ENCODE measurements at places on chromosomes 2 and 18.

DNA sequence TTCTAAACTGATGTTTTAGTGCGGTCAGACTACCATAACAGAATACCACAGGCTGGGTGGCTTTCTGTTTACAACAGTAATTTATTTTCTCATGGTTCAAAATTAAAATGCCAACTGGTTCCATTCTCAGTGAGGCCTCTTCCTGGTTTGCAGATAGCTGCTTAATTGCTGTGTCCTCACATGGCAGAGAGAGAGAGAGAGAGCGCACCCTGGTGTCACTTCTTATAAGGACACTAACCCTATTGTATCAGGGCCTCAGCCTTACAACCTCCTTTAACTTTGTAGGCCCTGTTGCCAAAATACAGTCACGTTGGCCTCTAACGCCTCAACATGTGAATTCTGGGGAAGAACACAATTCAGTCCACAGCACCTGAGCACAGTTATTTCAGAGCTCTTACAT lies 37.5 kb upstream of the ZNF385B start:
- DNase-seq: no peak

- DNase-seq: no peak
Measured at GRCh38 chr2:216634370-216635148, 1.3 kb downstream of the IGFBP2 start.

- no peak for DNase-seq
Measured at GRCh38 chr18:5890331-5891183, 4.8 kb downstream of the TMEM200C start.

- DNase-seq: no peak
Measured at GRCh38 chr2:70985283-70985688, 6.9 kb downstream of the ANKRD53 start.

DNA sequence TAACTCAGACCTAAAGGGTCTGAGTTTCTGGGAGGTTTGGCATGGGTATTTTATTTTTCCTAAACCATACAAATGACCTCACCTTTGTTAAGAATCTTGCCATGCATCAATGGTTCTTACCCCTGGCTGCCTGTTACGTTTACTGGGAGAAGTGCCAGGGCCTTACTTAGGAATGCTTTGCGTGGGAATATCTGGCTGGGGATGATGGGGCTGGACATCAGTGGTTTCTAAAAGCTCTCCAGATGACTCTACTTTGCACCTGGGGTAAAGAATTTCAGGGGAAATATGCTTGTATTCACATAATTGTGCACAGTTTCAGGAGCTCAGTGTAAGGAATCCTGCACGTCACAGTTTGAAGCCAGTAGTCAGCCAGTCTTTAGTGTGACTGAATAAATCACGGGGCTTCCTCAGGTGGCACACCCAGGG lies 18.2 kb upstream of the DAW1 start:
- no peak for DNase-seq

DNA sequence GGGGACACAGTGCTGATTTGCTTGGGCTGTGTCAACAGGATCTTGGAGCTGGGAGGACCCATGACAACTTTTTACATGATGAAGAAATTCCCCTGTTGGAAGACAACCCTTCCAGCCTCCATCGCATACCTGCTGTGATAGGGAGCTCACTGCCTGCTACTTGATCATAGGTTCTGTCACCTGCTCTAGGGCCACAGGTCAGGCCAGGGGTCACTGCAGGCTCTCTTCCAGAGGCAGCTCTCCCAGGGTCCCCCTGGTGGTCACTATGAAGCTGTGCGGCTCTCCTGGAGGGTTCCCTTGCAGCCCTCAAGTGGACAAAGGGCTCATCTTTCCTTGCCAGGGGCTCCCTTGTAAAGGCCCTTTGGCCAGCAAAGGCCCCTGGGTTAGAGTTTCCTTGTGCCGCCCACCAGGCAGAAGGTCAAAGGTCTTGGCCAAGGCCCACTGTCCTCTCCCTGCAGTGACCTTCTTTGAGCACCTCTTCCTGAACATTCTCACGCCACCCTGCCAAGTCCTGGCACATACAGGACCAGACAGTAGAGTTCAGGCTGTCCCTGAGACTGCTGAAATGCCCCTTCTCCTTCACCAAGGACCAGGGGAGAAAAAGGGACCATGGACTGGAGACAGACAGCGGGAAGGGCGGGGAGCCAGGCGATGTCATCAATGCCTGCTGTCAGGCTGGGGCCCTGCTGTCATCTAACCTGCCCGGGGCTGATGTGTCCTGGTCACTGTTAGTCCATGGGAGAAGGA lies 345.1 kb downstream of the DYSF start:
- peak; percentile 18 for DNase-seq

DNA sequence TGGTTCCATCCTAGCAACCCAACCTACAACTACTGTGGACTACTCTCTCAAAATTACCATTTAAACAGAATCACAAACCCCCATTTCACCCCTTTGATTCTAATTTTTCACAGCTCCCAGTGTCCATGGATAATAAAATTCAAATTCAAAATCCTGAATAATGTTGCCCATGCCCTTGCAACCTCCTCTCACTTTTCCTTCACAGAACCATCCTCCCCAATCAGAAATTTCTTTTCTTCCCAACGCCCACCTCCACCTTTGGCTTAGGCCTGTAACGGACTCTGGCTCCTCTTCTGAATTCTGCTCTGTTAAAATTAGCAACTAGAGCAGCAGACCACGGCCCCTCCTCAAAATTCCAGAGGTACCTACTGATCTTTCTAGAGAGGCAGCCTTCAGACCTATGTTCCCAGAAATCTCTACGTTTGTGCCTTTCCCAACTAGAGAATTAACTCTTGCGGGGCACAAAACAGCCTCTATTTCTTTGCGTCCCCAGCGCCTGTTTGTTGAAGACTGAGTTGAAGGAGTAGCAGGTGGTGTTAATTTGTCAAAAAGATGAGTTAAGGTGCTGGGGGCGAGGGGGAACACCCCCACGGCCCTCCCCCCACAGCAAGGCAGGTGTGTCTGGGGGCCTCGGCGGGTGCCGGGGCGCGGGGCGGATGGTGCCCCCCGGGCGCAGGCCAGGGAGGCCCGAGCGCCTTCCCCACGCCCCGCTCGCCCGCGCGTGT lies 428 bp upstream of the MAP3K20 start:
- DNase-seq: no peak

DNA sequence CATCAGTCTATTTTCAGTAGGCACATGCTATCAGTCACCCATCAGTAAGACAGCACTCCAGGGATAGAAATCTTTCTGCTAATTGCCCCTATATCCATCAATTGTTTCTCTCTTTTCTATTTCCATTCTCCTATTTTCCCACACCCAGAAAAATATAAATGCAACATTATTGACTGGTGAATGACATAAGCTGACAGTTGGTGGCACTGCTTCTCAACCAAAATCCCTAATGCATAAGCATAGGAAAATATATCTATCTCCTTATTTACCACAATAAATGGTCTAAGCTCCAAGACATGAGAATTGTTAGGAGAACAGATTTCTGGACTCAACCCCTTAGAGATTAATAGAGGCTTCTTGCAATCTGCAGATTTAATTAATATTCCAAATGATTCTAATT lies 64.0 kb upstream of the REG3A start:
- peak; percentile 1 for DNase-seq

- DNase-seq: no peak
Measured at GRCh38 chr2:218448934-218449333, 30.0 kb downstream of the VIL1 start.

- no peak for DNase-seq
Measured at GRCh38 chr2:174728096-174728495, 36.2 kb downstream of the CHRNA1 start.

DNA sequence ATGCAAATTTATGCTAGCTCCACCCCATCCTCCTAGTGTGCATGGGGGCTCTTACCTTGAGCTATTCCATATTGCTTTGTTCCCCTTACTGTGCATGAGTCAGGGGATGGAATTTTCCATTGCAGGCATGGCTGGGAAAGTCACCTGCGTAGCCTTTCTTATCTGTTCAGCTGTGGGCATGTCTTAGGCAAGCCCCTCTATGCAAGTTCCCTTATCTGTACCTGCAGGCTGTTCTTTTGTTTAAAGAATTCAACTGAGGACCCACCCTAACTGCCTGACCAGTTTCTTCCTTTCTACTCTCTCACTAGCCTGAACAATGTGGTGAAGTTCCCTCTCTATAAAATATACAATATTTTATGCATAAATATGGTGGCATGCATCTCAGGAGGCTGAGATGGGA lies 54.2 kb upstream of the CDCA7 start:
- no peak for DNase-seq

DNA sequence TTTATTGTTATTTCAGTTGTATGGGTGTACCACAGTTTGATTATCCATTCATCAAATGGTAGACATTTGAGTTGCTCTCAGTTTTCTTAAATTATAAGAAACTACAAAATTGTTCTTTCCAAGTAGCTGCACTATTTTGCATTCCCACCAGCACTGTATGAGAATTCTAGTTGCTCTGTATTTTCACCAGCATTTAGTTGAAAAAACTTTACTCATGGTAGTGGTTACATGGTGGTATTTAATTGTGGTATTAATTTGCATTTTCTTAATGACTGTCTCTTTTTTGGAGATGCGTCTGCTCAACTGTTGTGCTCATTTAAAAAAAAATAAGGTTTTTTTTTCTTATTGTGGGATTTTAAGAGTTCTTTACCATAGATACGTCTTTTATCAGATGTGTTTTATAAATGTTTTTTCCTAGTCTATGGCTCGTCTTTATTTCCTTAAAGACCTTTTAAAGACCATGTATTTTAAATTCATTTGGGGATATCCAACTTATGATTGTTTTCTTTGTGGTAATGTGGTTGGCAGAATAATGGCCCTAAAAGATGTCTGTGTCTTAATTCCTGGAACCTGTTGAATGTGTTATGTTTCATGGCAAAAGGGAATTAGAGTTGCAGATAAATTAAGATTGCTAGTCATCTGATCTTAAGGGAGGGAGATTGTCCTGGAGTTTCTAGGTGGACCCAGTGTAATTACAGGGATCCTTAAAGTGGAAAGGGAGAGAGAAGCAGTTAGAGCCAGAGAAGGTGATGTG lies 37.4 kb downstream of the UBE2F start:
- DNase-seq: no peak

- no peak for DNase-seq
Measured at GRCh38 chr2:61834893-61835292, 19.0 kb downstream of the FAM161A start.

GRCh38 chr2:41572154-41572553 lies 475.7 kb upstream of the PKDCC start:
- DNase-seq: no peak

DNA sequence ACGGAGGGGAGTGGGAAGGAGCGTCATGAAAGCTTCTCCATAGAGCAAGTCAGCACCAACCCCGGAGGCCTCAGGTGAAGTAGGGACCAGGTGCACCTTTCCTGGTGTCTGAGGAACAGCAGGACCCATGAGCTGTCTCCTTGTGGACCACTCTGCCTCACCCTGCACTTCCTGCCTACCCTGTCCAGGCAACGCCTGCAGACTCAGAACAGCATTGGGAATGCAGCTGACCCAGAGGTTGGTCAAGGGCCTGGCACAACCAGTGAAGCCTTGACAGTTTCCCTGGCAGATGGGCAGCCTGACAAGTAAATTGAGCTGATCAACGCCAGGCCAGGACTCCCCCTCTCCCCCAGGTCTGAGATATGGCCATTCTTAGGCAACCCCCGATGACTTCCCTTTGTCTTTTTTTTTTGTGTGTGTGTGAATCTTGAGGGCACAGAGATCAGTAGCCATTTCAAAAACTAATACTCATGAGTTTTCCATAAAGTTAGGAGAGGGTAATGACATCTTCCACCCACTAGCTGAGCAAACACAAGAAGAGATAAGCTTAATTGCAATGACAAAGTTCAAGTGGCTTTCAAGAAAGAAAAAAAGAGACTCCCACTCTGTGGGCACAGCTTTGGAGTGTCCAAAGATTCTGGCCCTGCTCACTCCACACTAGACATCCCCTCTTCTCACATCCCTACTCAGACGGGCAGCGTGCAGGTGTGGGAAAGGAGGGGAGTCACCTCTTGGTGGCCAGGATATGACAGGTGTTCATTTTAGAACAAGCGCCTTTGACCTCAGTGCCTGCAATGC lies 3.5 kb upstream of the FABP1 start:
- DNase-seq: no peak

DNA sequence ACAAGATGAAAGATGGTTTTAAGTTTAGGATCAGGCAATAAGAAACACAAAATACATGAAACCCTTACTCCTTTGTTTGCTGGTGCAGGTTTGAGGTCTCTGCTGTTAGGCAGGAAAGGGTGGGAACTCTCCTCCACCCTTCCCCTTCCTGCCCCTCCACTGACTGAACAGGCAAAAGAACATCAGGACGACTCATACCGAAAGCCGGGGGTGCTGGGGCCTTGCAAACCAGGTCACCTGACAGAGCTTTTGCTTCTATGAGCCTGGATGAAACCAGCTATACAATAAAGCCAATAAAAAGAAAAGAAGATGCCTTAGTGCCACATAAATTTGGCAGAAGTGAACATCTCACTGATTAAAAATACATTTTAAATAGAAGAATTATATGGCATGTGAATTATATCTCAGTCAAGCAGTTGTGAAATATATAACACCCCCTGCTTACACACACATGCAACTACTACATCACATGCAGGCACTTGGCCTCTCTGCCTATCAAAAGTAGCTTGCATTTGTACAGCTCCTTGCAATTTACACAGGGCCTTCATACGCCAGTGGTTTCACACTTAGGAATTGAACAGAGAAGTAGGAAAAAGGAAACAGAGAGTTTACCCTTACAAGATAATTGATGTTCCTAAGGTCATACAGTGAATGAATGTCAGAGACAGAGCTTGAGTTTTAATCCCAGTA lies 215.1 kb upstream of the TRIB2 start:
- no peak for DNase-seq

DNA sequence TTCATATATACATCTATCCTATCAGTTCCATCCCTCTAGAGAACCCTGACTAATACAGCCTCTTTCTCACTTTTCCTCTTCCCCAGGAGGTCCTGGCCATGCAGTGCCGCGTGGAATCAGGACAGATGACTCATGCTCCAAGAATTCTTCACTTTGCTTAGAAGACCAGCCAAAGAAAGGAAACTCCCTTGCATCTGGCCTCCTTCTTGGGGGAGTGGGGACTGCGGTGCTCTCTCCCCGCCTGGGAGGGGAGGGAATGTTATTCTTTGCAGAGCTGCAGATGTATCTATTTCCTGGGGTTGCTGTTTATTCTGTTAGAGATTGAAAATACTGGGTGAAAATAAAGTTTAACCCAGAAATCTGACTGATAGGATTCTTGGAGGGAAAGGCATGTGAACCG lies 111.5 kb upstream of the SH3BP4 start:
- no peak for DNase-seq

DNA sequence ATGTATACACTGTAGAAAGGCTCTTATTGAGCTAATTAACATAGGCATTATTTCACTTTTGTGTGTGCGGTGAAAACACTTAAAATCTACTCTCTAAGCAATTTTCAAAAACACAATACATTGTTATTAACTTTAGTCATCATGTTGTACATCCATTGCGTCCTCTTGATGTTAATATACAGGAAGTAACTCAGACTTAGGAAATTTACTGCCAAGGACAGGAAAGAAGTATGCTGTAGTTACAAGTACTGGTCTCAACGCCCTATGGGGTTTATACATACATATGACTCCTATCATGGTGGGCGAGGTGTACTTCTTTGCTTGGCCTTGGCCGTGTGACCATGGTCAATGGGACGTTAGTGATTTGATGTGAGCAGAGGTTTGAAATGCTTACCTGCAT lies 15.5 kb downstream of the SCTR start:
- DNase-seq: no peak

Measured in midbrain (tissue), 1 donor.